H4 (cell line): ENCODE measurements at places on chromosomes 2 and 18. TPM values are rescaled to one million over a fixed set of nuclear protein-coding genes. Genes with fewer than 3 reads are reported as not detected.

GRCh38 chr18:51857989-51858388, 482.0 kb upstream of the DCC start:
- no peak for DNase-seq

Gene REG1B
- total RNA-seq: not detected in 2 replicates

GRCh38 chr18:47413327-47413726, 161.9 kb upstream of the SKOR2 start:
- peak; percentile 19 for DNase-seq

GRCh38 chr2:101559551-101559950, 84.6 kb upstream of the RFX8 start:
- peak; percentile 70 for DNase-seq

DNA sequence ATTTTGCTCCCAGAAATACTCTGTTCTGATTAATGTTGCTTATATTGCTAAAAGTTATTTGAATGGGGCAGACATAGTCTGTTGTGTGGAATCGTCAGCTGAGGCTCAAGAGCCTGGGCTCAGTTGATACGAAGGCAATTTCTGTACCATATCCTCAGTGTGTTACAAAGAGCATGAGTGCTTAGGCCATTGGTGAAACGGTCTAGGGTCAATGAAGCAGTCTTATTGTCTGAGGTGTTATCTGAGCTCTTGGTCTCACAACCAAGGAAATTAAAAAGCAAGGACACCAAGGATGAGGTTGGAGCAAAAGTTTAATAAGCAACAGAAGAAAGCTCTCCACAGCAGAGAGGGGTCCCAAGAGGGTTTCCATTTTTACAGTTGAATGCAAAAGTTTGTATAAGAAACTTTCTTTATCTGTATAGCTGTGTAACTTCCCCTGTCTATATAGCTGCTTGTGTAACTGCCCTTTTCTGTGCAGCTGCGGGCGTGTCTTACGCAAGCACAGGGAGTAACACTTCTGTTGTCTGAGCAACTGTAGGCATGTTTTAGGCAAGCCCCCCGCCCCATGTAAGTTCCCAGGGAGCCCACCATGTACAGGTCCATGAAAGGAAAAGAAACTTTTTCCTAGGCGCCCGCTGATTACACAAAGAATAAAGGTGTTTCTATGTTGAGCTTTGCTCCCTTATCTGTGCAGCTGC, 40.6 kb upstream of the DSC1 start:
- DNase-seq: no peak

DNA sequence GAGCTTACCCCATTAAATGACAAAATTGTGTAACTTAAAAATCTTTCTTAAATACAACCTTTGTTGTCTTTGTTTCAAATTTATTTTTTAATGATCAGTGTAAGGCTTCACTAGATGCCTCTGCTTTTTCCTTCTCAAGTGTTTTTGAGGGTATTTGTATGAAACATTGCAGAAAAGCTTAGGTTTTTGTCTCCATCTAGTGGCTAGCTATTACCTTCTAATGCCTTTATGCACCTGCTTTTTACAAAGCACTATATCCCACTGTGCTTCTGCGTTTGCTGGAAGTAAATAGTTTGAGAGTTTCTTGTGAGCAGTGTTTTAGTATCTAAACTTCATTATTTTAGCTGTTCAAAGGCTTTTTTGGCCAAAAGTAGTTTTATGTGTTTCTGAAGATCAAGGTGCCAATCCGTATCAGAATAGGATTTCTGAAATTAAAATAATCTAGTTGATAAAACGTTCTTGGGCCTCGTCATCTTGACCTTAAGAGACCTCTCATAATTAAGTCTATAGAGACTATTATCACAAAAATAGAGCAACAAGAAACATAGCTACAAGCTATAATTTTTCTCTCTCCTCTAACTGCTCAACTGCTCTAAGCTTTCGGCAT, 47.0 kb downstream of the IWS1 start:
- DNase-seq: peak; percentile 43

- no peak for DNase-seq
These were observed 118.0 kb downstream of the METTL8 start for GRCh38 chr2:171315781-171316180.

GRCh38 chr2:73830871-73831401, 2.2 kb downstream of the STAMBP start:
- no peak for DNase-seq

Gene FNDC4
- total RNA-seq: 0.16 and 0.29 TPM in 2 replicates

Gene SERPINB11
- not detected in 2 replicates for total RNA-seq

- no peak for DNase-seq
These were observed 273.3 kb downstream of the ZNF407 start for GRCh38 chr18:74870950-74871349.

DNA sequence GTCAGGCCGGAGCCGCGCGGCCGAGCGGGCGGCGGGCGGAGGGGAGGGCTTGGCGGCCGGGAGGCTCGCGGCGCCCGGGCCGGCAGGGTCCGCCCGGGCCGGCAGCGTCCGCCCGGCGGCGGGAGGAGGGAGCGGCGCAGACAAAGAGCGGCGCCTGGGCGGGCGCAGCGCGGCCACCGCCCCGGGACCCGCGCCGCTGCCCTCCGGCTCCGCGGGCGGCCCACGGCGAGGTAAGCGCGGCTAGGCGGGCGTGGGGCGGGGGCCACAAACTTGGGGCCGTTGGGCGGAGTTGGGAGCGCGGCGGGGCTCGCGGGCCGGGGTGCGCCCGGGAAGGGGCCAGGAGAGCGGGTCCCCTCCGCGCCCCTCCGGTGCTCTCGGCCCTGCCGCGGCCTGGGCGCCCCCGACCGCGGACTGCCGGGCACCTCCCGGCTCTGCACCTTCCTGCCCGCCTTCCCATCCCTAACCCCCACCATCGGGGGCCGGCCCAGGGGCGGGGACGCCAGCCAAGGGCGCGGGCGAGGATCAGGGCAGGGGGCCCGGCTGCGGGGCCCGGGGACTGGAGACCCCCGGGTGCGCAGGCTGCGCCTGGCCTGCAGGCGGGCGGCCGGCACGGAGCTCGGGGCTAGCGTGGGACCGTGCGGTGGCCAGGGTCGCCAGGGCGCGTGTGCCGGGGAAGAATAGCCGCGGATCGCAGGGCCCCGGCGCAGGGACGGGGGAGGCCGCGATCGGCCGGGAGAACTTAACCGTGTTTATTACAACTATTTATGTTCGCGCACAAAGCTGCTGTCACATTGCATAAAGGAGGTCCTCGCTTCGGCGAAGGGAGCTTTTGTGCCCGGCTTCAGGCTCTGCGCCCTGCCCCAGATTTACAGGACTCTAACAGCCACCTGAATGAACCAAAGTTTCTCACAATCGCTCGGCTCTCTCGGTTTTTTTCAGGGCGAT, at the start of gene NCK2:
TSS of gene NCK2 (plus strand) at position 4 of the 945 bp plus-strand sequence. CDS start 110,152 bp downstream, outside the sequence.
- DNase-seq: no peak

GRCh38 chr18:56112013-56112749, 524.2 kb upstream of the TCF4 start:
- DNase-seq: no peak

GRCh38 chr2:7169593-7169992, 252.4 kb downstream of the RNF144A start:
- no peak for DNase-seq

GRCh38 chr2:27335311-27335710, 12.4 kb upstream of the MPV17 start:
- no peak for DNase-seq

- DNase-seq: no peak
These were observed 156.1 kb downstream of the ANTXR1 start for GRCh38 chr2:69168950-69169654.

Gene IKZF2
- 0.68 and 1.7 TPM in 2 replicates for total RNA-seq

Gene PJVK
- total RNA-seq: 1.1 and 2.5 TPM in 2 replicates

DNA sequence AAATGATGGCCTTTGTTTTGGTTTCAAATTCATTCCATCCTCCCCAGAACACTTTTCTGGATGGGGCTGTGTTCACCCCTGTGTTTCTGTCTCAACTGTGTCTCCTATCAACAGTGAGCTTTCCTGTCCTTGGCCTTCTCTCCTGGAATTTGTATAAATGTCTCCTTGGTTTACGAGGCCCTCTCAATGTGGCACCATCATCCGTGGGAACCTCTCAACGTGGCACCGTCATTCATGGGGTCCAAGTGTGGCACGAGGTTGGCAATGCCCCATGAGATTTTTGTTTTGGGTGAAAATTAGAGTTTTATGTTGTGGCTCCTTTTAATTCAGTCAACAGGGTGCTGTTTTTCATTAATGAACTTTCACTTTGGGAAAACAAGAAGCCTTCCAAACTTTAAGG, 280.7 kb upstream of the SALL3 start:
- DNase-seq: no peak

- DNase-seq: no peak
These were observed 21.4 kb upstream of the CCBE1 start for GRCh38 chr18:59718464-59719157.

DNA sequence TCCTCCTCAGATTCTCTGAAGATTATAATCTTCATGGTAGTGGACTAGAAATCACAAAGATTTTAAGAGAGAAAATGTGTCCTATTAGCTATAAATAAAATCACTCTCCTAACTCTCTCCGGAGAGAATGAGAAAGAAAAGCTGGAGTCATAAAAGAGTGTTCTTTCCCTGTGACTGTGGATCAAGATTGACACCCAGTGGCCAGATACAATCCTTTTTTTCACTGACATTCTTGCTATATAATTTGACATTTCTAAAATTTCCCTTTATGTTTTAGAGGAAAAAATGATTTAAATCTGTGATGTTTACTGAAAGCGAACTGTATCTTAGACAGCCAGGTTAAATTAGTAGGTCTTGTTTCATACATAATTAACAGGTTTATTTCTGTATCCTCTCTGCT, 35.4 kb upstream of the LRP2 start:
- DNase-seq: no peak

GRCh38 chr2:9703701-9704221, 73.0 kb upstream of the YWHAQ start:
- peak; percentile 78 for DNase-seq

Gene COL4A3
- total RNA-seq: not detected in 2 replicates

Gene FAM110C
- total RNA-seq: 0.12 and 0.15 TPM in 2 replicates

Gene CMPK2
- 3.4 and 4.8 TPM in 2 replicates for total RNA-seq

Gene PLEK
- 0.12 TPM in 1 of 2 replicates, not detected in the other for total RNA-seq

DNA sequence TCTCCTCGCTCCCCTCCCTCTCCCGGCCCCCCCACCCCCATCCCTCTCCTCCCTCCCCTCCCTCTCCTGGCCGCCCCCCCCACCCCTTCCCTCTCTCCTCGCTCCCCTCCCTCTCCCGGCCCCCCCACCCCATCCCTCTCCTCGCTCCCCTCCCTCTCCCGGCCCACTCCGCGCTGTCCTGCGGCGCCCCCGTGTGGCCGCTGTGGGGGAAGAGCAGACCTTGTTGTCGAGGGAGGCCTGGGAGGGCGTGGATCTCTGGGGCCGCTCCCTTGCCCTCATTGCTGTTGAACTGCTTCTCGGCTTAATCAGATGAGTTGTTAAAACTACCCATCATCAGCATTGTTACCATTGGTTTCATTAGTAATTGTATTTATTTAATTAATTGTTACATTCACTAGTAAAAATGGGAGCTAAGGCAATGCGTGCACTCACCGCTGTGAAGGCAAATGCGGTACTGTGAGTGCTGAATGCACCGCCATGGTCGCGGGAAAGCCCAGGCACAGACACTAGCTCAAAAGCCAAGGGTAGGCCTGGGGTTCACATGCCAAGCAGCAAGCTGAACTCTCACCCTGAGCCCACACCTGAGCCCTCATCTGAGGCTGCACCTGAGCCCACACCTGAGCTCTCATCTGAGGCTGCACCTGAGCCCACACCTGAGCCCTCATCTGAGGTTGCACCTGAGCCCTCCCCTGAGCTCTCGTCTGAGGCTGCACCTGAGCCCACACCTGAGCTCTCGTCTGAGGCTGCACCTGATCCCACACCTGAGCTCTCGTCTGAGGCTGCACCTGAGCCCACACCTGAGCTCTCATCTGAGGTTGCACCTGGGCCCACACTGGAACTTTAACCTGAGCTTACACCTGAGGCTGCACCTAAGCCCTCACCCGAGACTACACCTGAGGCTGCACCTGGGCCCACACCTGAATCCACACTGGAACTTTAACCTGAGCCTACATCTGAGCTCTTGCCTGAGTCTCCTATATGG, 8.8 kb downstream of the RTP5 start:
- DNase-seq: peak; percentile 62

Gene EMILIN2
- total RNA-seq: 3.0 and 3.8 TPM in 2 replicates

Gene IL36B
- not detected in 2 replicates for total RNA-seq

Gene SCYGR4
- total RNA-seq: not detected in 2 replicates

GRCh38 chr2:122883849-122884248, 1128.4 kb downstream of the TSN start:
- DNase-seq: no peak

- no peak for DNase-seq
These were observed 225.7 kb downstream of the MREG start for GRCh38 chr2:215787565-215788178.

GRCh38 chr2:223647258-223647952, 45.2 kb upstream of the SCG2 start:
- no peak for DNase-seq

GRCh38 chr2:99554238-99554637, 64.4 kb upstream of the REV1 start:
- DNase-seq: no peak

Gene SLC4A3
- 2.3 and 2.9 TPM in 2 replicates for total RNA-seq

DNA sequence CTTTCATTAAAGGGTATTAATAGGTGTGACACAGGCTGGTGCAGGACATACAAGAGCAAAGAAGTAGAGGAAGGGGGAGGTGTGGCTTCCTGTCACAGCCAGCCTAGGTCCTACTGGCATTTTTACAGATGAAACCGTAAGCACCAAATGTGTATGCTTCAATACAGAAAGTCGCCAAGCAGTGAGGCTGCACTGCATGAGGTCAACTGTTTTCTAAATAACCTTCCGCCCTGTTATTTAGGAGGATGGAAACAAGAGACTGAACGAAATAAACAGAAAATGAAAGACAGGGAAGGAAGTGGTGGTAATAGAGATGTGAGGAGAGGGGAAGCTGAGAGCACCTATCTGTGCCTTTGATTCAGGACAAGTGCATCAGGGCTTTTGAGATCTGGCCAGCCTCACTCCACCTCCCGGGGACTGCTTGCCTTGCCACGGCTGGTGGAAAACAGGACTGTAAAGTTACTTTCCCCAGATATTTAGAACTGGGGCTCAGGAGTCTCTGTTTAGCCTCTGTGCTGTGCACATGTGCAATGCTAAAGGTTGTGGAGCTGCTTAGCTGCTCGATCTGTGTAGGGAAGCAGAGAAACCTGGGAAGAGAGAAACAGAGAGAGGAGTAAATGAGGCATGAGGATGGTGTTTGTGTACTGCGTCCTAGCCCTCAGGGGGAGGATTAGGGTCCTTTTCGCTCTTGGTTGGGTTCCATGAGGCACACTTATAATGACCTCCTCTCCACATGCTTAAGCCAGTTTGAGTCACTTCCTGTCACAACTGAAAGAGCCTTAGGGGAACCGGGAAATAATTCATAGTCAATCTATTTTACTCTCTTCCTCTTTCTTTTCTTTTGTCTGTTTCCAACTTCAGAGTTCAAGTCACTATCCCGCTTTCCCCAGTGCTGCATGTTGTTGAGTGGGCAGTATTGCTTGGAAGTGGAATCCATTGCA, 62.3 kb upstream of the BOD1L2 start:
- DNase-seq: no peak
